ENCODE measurements at places on chromosomes 2 and 18.
A peak's percentile ranks its signal among the peaks of the same experiment; 100 is the strongest.

DNA sequence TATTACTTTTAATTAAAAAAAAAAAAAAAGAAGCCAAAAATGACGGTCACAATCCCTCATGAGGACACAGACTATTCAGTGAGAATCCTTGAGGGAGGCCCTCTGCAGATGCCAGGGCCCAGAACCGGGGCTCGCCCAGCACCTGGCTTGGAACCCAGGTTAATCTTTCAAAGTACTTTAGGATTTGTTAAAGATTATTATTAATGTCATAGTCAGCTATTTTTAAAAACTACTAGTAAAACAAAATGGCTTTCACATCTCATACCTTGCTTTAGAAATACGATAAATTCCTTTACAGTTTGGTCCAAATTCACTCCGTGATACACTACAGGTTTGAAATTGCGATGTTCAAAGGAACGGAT, 27.1 kb downstream of the C2orf76 start:
- DNase-seq, result no peak

GRCh38 chr18:61817086-61817485, 75.7 kb downstream of the RNF152 start:
- DNase-seq, result no peak

GRCh38 chr2:202074324-202074723, 1.3 kb downstream of the KIAA2012 start:
- DNase-seq, result no peak

- no peak for DNase-seq
Observed at GRCh38 chr2:133262893-133263292, 305.4 kb downstream of the NCKAP5 start.

DNA sequence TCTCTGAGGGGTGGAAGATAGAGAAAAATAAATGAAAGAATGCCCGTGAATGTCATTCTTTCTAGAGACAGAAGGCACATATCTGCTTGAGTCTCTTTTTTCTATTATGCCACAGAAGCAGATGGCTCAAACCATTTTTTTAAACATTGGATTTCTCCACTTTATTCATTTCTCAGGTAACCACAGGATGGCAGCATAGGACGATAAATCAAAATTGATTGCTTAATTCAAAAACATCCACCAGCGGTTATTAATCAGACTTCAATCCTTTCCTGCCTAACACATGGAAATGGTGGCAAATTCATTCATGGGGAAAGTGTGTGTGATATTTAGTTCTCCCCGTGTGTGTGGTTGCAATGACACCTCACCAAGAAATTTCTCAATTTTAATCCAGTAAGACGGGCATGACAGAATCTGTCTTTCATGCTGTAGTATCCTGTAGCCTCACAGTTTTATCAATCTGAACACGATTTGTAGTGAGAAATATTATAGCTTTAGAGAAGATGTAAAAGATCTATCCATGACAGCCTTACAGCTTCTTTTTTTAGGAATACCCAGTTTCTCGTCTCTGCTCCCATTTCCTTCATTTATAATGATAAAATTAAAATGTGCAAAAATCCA, 72.2 kb downstream of the DSC3 start:
- DNase-seq, result peak; percentile 16

DNA sequence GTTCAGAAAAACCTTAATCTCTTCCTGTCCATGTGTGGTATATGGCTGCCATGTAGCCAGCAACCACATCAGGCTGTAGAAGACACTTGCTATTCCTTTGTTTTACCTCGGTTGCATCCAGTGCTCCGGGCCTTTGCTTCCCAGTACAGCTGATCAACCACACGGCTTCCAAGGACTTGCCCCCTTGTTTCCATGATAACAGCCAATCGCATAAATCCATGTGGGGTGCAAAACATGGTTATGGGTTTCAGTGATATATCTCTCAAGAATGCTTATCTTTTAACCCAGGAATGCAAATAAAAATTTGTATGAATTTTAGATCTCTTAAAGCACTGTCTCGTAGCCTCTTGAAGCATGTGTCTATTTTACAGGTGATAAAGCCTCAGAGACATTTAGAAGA, 118.3 kb downstream of the MGAT5 start:
- DNase-seq, result no peak

DNA sequence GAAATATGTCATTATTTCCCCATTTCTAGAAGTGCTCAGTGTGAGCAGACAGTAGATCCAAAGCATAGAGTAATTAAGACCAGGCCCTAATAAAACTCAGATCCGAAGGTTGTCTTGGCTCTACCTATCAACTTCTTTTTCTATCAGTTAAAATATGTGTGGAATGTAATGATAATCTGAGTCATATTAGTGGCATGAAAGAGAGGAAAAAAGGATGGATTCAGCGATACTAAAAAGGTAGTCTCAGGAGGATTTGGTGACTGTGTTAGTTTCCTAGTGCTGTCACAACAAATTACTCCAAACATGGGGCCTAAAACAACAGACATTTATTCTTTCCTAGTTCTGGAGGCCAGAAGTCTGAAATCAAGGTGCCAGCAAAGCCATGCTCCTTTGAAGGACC, 103.7 kb upstream of the NABP1 start:
- DNase-seq, result no peak

DNA sequence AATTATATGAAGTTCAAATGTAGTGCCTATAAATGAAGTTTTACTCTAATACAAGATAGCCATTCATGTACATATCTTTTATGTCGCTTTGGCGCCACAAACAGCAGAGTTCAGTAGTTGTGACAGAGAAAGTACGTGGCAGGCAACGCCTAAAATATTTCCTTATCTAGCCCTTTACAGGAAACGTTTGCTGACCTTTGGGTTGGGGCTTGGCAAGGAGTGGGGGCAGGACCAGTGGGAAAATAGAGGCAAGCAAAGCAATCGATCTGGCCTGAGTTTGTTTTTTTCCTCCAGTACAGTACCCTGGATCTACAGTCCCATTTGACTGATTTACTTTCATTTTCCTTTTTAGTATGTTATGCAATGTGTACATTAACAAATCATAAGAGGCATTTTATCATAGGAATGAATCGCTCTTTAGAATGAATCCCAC, 13.1 kb downstream of the CCDC68 start:
- no peak for DNase-seq

- no peak for DNase-seq
Observed at GRCh38 chr2:235378944-235379343, 114.9 kb upstream of the AGAP1 start.

GRCh38 chr2:101985101-101985792, 6.5 kb upstream of the IL1R2 start:
- no peak for DNase-seq

DNA sequence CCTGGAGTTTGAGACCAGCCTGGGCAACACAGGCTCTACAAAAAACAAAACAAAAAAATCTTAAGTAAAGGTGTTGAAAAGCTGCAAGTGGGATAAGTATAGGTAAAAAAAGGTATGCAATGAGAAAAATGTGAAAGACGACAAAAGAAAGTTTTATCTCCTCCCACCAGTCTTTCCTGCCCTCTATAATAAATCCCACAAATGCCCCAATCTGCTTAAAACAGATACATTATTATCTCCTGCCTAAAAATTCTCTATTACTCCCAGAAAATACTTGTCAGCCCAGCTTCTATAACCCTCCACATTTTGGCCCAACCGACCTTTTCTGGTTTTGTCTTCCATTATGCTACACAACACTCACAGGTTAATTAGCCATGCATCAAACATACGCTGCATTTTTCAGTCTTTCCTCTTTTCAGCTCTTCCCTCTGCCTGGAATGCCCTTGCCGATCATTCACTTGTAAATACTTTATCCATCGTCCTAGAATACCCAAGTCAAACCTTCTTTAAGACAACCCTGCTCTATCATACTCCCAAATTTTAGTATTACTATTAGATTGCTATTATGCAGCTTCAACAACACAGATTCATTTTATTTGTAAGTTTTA, 10.8 kb downstream of the ASXL2 start:
- DNase-seq, result no peak

DNA sequence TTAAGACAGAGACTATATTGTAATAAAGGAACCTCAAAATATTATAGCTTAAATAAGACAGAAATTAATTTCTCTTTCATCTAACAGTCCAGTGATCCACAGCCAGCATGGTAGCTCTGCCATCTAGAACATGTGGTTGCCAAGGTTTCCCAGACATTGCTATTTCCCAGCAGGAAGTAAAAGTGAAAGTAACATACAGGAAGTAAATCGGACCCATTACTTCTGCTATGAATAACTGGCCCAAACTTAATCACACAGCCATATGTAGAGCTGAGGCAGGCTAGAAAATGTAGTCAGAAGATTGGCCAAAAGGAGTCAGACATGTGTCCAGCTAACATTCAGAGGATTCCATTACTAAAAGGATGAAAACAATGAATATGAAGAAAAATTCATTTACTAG, 71.0 kb downstream of the NOL4 start:
- peak; percentile 37 for DNase-seq

GRCh38 chr2:38267270-38267925, 109.7 kb downstream of the ATL2 start:
- DNase-seq, result no peak

GRCh38 chr2:131036696-131037397, 56.4 kb downstream of the FAM168B start:
- DNase-seq, result no peak

DNA sequence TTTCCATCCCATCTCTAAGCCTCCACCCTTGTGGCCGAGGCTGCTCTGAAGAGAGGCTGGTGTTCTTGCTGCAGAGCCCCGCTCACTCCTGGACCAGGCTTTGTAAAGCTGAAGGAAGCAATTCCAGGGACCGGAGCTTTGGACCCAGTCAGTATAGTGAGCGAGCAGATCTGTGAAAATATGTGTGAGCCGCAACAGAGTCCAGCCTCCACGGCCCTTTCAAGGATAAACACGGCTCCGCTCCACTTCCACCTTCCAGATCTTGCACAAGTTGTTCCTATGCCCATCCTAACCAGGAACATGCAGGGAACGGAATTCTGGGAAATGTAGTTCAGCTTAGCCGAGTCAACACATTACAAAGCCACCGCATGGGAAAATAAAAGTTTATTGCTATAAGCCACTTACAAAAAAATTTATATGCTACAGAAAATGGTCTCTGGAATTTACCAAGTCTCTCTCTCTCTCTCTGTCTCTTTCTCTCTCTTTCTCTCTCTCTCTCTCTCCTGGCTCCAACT, 151.7 kb upstream of the ZNF521 start:
- DNase-seq, result peak; percentile 18

GRCh38 chr2:175918935-175919334, 83.1 kb downstream of the LNPK start:
- no peak for DNase-seq

DNA sequence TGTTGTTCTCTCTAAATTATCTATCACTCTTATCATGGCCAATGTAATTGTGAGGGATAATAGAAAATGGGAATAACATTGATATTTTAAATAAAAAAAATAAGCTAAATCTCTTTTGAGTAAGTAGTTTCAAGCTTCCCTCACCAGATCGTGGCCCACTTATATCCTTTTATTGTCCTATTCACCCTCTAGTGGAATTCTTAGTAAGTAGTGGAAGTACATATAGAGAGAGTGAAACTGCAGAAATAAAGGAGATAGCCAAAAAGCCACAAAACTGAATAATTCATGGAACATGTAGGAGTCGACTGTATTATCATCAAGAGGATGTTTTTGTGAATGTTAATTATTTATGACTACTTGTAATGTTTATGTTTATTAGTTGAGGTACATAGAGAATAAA, 66.1 kb upstream of the DTNA start:
- no peak for DNase-seq

DNA sequence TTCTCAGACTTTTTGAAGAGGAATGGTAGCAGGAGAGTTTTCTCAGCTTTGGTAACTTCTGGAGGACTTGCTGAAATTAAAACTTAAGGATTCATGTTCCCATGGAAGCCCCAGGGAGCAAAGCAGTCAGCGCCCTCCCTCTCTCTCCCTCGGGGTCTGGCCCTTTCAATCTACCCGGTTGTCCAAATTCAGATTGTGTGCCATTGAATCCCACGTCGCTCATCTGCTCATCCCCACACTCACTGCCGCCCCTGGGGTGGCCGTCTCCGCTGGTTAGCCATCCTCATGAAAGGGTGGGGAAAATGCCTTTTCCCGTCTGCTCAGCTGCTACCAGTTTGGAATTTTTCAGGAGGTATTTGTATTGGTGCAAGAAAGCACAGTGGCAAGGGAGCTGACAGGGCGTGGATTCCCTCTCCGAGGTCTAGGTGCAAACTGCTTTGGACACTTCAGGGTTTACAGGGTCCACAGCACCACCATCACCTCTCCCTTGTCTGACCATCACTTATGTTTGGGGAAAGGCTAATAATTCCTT, 27.1 kb downstream of the MCFD2 start:
- no peak for DNase-seq

DNA sequence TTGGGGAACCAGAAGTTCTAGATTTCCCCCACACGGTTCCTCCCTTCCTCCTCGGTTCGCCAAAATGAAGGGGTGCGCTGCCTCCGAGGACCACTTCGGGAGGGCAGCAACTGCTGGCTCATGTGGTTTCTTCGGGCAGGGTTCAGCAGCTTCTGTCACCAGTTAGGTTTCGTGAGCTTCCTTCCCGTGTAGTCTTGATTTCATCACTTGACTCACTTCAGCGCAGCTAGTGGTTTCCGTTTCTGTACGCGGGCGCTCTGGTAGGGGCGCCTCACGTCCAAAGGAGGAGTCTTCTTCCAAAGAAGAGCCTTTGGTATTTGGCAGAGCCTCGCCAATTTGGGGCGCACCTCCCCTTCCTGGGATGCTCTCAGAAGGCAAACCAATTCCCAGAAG, 485 bp upstream of the GALNT3 start:
- DNase-seq, result no peak

DNA sequence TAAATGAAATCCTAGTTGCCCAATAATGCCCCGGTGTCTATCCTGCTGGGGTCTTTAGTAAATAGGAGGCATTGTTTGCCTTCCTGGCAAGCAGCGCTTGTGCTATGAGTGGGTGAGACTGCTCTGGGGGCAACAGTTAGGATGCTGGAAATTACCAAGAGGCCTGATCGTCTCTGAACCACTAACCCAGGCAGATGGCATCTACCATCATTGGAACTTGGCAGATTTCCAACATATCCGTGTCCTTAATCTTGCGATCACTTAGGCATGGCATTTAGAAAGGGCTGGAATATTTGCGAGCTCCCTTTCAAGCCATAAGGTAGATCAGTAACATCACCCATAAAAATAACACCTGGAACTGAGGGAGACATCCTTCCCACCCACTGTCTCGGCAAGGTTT, 18.8 kb upstream of the SH3RF3 start:
- DNase-seq, result no peak

DNA sequence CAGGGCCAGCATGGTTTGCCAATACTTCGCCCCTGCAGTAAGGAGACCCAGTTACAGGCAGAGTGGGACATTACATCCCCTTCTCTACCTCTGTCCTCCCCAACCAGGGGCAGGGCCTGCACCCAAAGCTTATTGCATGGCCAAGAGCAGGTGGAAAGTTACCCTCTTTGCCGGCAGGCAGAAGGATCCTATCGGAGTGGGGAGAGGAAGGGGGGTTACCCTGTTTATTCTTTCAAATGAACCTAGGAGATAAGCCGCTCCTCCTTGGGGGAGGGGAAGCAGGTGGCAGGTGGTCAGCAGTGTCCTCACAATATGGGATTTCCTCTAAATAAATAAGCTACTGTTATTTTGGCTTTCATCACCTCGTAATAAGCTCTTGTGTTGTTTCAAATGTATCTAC, 53.9 kb downstream of the SPATS2L start:
- DNase-seq, result peak; percentile 68
